ENCODE measurements at places on chromosomes 3 and 15.

- no peak for DNase-seq
These were observed 462.9 kb upstream of the SGO1 start for GRCh38 chr3:20648921-20649381.

DNA sequence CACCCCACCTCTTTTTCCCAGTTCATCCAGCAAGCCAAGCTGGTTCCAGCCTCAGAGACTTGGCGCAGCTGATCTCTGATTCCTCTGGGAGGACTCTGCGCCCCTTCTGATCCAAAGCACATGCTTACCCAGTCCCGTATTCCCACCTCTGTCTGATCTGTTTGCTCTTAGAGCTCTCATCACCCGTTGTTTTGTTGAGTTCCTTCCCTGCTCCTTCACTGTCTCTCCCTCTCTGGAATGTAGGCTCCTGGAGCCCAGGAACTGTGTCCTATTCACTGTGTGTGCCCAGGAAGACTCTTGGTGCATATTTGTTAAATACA lies 1.3 kb upstream of the ZXDC start:
- no peak for DNase-seq

- peak; percentile 92 for DNase-seq
These were observed 12.3 kb downstream of the CPNE9 start for GRCh38 chr3:9715764-9716437.

DNA sequence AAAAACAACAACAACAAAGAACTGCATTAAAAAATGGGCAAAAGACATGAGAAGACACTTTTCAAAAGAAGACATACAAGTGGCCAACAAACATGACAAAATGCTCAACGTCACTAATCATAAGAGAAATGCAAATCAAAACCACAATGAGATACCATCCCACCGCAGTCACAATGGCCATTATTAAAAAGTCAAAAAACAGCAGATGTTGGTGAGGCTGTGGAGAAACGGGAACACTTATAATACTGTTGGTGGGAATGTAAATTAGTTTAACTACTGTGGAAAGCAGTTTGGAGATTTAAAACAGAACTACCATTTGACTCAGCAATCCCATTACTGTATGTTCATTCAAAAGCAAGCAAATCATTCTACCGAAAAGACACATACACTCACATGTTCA lies 15.1 kb downstream of the EIF1B start:
- DNase-seq: no peak

- no peak for DNase-seq
These were observed 201.7 kb downstream of the GAP43 start for GRCh38 chr3:115825046-115825445.

DNA sequence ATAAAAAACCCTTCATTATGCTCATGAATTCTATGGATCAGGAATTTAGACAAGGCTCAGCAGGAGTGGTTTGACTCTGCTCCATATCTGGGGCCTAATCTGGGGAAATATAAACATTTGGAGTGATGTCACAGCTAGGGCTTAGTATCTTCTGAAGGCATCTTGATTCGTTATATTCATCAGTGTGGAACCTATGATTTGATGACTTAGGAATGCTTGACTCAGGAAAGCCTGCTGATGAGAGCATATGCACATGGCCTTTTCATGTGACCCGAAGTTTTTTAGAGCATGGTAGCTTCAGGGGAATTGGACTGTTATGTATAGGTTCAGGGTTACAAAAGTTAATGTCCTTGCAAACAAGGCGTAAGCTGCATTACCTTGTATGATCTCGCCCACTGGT lies 184.9 kb upstream of the LRRC3B start:
- DNase-seq: peak; percentile 67

GRCh38 chr3:177683586-177683985 lies 486.3 kb upstream of the TBL1XR1 start:
- DNase-seq: no peak

DNA sequence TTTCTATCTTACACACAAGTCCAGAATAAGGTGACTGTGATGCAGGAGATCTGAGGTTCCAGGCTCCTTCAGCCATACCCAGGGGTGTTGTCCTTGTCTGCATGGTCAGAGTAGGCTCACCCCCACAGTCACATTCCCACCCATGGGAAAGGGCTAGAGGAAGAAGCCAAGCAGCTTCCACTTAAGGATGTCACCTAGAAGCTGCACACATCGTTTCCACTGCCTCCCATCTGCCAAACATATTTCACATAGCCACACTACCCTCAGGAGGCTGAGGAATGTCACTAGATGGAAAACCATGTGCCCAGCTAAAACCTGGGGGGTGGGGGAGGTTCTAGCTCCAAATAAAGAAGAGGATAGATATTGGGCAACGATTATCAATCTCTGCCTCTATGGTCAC lies 58.1 kb downstream of the TMEM39A start:
- DNase-seq: no peak

DNA sequence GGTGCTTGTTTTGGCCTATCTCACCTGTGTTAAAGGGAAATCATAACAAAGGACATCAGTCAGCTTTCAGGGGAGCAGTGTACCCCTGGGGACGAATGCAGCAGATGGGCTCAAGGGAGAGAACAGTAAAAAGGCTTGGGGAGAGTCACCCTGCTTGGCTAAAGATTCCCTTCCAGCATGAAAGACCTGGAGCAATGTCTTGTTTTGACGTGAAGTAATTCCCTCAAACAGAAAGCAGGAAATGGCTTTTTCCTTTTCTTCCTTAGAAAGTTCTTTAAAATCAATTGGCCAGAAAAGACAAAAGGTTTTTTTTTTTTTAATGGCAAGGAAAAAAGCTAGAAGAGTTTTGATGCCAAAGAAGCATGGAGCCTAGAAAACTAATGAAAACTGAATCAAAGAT lies 56.5 kb upstream of the PARL start:
- no peak for DNase-seq

DNA sequence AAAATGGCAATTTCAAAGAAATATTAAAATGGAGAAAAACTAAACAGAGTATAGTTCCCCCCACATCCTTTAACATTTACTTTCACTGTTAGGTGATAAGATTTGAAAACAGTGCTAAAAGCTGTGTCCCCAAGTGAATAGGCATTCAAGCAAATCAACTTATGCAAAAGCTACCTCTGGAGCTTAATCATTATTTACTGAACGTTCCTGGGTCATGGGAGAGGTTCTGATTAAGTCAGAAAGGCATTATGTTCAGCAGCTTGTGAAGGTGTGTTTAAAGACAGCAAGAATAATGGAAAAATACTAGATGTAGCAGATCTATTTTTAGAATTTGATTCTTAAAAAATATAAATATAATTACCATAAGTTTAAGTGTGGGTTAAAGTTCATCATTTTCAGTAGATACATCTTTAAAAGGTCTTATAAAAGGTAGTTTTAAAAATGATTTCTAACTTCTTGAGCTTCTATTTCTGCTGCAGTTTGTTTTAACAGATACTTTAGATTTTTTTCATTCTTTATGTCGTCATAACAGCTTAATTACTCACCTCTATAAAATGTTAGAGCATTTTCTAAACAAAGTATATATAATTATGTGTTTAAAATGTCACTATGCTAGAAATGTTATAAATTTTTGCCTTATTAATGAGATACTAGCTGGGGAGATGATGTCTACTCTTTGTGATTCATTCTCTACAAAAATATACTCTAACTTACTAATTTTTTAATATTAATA lies 127.9 kb downstream of the MITF start:
- no peak for DNase-seq

DNA sequence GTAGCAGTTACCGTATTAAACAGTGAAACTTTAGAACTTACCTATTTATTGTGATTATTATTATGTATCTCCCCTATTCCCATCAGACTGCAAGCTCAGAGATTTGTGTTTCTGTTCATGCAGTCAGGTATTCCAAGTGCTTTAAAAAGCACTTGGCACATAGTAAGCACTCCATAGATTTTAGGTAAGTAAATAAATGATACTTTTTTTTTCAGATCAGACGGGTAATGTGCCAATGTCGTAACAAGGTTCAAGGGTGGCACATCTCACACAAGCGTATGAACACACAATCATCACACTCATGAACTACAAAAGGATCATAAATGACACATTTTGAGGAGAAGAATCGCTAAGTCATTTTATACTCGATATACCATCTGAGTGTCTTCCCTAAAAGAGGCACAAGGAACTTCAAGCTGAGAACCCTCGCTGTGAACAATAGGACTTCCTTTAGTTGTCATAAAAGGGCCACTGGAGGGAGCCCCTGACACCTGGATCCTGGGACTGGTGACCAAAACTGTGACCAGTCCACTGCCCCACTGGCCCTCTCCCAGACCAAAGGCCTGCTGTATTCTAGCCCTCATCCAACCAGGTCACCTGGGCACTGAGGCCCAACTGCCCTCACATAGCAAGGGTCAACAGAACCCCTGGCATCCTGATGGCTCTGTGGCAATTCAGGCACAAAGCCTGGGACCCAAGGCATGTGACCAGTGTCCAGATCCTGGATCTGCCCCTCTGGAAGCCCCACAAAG lies 32.1 kb downstream of the KIF9 start:
- DNase-seq: peak; percentile 55

DNA sequence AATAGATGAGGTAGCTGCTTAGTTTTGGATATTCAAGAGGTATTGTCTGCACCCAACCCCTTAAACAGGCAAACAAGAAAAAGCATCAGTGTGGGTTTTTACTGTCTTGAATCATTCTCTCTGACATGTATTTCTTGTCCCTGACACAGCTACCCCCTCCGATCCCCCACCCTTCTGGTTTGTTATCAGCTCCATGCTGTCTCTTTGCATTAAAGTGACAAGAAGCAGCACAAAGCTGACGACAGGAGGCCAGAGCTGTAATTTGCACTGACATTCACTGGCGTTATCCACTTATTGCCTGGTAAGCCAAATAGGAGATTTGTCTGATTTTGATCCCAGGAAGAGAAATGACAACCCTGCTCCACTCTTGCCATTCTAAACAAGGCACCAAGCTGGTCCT lies 83.3 kb upstream of the SNRK start:
- DNase-seq: no peak

- DNase-seq: peak; percentile 79
These were observed 781 bp upstream of the DAG1 start for GRCh38 chr3:49469037-49469935.

DNA sequence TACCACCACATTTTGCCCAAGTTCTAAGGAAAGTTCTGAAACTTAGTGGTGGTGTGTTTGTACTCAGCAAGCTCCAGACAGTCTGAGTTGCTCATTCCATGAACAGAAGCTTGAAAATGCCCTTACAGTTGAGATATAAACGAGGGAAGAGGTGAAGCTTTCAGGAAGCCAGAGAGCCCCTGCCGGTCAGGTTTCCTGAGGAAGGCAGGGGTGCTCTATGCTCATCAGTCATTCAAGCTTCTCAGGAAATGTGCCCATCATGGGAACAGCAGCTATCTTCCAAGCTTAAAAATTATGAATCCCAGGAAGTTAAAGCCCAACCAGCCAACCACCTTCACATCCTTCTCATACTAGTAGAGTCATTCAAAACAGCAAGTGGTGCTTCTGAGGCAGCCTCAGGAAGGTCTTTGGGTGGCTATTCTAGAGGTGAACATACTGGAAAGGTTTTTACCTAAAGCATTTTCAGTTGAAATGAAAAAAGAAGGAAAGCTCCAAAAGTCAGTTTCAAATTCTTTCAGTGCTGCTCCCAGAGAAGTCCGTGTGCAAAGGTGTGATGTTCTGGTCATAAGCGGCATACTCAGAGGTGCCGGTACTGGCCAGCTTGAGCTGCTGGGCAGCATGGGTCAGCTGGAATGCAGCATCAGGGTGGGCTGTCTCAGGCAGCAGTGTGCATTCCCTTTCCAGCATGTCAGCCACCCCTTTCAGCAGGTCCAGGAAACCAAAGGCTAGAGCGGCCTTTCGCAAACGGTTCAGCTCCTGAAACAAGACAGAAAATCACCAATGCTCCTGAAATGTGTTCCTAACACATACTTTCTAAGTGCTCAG lies 31.8 kb downstream of the INTS14 start:
- no peak for DNase-seq

- DNase-seq: no peak
These were observed 311.8 kb downstream of the TBC1D5 start for GRCh38 chr3:17430582-17430981.

DNA sequence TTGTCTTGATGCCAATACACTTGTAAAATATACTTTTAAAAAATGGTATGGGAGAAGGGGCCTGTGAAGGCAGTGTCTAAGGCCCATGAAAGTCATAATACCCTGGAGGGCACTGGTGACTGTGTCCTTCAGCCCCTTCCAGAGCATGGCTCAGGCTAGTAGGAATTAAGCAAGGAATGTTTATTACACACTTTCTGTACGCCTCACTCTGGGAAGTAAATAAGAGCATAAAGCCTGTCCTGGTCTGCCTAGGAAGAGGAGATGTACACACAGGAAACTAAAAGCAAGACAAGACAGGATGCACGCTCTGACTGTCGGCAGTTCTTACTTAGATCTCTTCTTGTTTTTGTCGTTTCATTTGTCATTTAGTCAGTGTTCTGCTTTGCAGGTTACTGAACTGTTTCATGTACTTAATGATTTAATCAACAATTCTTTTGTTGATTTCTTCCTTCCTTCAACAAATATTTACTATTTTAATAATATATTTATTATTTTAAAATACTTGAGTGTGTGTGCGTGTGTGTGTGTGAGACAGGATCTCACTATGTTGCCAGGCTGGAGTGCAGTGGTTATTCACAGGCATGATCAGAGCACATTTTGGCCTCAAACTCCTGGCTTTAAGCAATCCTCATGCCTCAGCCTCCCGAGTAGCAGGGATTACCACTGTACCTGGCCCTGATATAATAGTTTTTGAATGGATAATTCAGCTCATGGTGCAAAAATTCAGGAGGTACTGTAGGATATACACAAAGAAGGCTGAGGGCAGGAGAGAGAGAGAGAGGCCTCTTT lies 9.0 kb upstream of the SMAD6 start:
- no peak for DNase-seq

- DNase-seq: no peak
These were observed 24.5 kb downstream of the ESYT3 start for GRCh38 chr3:138458774-138459499.

GRCh38 chr15:31483986-31484951 lies 157.6 kb downstream of the KLF13 start:
- no peak for DNase-seq

DNA sequence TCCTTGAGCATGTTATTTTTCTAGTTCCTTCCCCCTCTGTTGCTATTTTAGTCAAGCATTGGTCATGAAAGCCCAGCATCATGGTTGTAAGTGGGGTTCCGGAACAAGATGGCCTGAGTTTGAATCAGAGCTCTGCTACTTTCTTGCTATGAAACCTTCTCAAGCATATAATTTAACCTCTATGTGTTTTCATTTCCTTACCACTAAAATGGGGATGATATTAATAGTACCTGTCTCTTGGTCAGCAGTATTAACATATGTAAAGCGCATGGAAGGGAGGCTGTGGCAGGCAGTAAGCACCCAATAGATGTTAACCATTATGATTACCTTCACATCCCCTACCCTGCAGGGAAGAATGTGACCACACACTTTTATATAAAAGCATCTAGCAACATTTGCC lies 14.3 kb upstream of the SPRED1 start:
- DNase-seq: no peak

- peak; percentile 61 for DNase-seq
These were observed 40.8 kb downstream of the CHST14 start for GRCh38 chr15:40511472-40512133.

DNA sequence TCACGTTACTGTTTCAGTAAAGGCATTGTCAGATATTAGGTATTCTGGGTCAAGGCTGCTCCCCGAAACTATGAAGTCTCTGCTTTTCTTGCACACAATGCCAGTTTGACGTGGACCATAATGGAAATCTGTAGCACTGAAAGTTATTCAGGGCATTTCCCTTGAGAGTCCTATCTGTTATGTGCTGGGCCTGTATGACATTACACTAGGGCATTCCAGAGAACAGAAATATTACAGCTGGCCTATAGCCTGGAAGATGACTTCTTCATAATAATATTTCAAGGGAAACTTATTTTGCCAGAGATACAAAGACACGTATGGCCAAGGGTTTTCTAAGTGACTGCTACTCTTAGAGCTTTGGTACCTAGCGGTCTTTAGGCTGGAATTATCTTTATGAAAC lies 613.6 kb upstream of the CBLB start:
- DNase-seq: no peak

Measured in RKO (cell line).